ENCODE measurements at places on chromosomes 16 and 17.

GRCh38 chr17:68365469-68365868 lies 74.2 kb downstream of the ARSG start:
- DNase-seq: no peak

- no peak for DNase-seq
Observed at GRCh38 chr16:58057784-58058183, 32.2 kb downstream of the MMP15 start.

GRCh38 chr16:7509963-7510601 lies 177.4 kb downstream of the RBFOX1 start:
- peak; percentile 32 for DNase-seq

DNA sequence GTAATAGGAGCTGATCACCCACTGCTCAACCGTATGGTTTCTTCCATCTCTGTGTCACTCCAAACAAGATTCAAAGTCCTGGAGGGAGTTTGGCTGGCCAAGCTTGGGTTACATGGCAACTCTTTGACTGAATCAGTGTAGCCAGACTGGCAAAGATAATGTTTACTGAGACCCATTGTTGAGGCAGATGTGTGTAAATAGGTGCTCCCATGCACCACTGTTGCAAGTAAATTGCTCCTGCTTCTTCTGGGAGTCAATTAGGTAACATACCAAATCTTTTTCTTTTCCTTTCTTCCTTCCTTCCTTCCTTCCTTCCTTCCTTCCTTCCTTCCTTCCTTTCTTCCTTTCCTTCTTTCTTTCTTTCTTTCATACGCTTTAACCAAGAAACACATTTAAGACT lies 86.3 kb upstream of the DHX40 start:
- DNase-seq: no peak

GRCh38 chr17:72506773-72507172 lies 386.0 kb downstream of the SOX9 start:
- no peak for DNase-seq

- DNase-seq: peak; percentile 86
Observed at GRCh38 chr17:8158267-8159031, 4.3 kb downstream of the VAMP2 start.

- no peak for DNase-seq
Observed at GRCh38 chr17:74848656-74849399, 10.9 kb downstream of the GRIN2C start.
